Urothelium cell line (cell line): ENCODE measurements at places on chromosomes 7 and 10.

DNA sequence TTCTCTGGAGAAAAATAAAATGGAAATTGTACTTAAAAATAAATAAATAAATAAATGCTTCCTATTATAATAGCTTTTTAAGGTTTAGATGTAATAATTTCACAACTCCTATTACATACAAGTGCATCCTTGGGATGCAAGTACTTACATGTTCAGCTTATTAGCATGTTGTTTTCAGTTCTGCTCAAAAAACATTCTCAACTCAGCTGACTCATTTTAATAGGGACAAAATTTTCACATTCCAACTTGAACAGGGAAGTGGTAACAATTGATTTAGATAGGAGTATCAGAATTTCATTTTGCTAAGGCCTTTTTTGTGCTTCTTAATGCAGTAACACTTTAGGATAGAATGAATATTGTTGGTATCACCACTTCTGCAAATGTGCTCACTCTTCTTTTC lies 16.7 kb upstream of the PAPSS2 start:
- DNase-seq: no peak

GRCh38 chr7:445563-446288 lies 73.9 kb downstream of the PDGFA start:
- DNase-seq: no peak

DNA sequence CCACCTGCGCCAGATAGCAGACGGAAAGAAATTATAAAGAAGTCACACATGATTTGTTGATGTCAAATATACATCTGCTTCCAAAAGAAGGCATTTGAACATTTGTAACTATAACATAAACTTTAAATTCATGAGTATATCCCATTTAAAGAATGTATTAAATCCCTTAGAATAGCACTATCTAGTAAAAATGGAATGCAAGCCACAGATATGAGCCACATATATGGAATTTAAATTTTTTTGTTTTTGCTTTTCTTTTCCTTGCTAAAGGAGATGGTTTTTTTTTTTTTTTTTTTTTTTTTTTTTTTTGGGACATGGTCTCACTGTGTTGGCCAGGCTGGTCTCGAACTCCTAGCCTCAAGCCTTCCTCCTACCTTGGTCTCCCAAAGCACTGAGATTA lies 730.8 kb downstream of the PHTF2 start:
- no peak for DNase-seq

DNA sequence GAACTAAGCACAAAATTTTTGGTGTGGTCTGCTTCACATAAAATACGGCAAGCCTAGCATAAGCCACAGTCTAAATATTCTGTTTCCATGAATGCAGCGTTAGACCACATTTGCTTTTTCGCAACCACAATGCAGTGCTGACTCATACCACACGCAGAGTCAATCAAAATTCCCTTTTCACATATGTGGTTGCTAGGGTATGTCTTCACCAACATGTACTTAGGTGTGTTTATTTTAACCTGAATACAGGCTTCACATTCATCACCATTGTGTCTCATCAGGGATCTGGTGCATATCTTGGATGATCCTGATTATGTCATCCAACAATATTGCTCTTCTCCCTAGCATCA lies 90.8 kb downstream of the CHN2 start:
- DNase-seq: peak; percentile 83

DNA sequence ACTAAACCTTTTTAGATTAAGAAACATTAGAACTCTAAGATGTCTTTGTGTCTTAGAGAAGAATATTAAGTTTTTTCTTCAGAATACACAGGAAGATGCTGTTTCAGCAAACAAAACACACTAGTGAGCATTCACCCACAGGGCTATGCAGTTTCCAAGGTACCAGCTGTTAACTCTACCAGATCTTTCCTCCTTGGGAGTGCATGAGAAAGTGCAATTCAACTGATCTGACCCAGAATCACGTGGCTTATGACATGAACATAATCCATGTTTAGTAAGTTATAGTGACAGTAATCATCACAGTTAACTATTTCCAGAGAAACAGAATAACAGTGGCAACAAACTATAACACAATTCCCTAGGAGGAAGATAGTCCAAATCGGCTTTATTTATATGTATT lies 270.7 kb downstream of the CACNA2D1 start:
- DNase-seq: no peak
